CD4-positive, alpha-beta T cell treated with Interleukin-17A for 4 hours (primary cell): ENCODE measurements at places on chromosomes 7 and 10.

- no peak for DNase-seq
Measured at GRCh38 chr7:105149827-105150226, 135.8 kb downstream of the KMT2E start.

DNA sequence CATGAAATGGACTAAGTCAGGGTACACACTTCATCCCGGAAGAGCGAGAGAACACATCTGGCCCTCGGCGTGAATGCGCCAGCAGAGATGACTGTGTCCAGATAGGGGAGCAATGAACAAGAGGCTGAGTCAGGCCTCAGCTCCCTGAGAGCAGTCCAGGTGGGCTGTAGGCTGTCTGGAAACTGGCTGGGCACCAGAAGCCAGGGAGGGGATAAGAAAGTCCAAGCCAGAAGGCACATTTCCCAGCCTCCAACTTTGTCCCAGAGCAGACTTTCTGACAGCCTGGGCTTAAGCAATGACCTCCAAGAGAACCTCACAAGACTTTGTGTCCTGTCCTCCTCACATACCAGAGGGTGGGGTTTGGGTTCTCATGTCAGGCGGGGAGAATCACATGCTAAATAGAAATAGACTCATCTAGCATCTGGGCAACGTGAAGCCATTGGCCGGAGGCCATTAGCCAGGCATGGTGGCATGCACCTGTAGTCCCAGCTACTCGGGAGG, 157.2 kb downstream of the ARHGAP12 start:
- DNase-seq, result no peak

GRCh38 chr10:49254556-49255318, 44.2 kb upstream of the C10orf71 start:
- DNase-seq, result peak; percentile 20

GRCh38 chr7:13829914-13830900, 159.3 kb downstream of the ETV1 start:
- DNase-seq, result no peak

GRCh38 chr7:129334473-129334872, 99.8 kb upstream of the STRIP2 start:
- DNase-seq, result no peak

DNA sequence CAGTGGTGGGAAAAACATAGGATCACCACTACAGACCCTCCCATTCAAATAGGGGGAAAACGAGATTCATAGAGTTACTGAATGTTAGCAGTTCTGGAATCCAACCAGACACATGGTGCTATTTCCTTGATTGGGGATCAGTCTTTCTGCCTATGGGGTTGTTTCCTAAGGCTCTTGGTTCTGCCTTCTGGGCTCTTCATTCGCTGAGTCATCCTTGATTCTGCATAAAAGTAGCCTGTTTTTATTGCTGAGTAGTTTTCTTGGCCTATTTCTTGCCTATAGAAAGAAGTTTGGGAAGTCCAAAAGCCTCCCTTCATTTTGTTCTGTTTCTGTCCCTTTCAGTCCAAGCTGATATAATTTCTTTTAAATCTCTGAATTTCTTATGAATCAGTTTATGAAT, 99.3 kb upstream of the OIT3 start:
- no peak for DNase-seq

GRCh38 chr10:78416031-78417011, 382.7 kb downstream of the RPS24 start:
- no peak for DNase-seq

GRCh38 chr7:138233189-138233588, 156.9 kb downstream of the AKR1D1 start:
- no peak for DNase-seq

DNA sequence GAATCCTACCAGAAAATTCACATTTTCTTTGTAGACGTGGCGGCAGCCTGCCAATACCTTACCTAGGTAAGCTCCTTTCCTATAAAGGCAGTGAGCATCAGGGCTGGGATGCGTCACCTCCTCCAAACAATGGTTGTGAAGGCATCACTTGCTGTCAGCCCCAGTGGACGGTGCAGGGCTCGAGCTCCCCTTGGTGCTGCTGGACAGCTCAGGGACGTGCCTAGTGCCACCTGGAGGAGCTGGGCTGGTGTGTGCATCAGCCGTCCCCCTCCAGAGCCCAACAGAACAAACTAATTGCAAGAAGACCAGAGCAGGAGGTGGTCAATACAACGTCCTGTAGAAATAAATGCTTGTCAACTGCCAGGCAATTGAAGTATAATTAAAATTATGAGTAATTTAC, 517.5 kb upstream of the FOXK1 start:
- no peak for DNase-seq

GRCh38 chr7:32892521-32893206, 1.1 kb upstream of the KBTBD2 start:
- peak; percentile 58 for DNase-seq

DNA sequence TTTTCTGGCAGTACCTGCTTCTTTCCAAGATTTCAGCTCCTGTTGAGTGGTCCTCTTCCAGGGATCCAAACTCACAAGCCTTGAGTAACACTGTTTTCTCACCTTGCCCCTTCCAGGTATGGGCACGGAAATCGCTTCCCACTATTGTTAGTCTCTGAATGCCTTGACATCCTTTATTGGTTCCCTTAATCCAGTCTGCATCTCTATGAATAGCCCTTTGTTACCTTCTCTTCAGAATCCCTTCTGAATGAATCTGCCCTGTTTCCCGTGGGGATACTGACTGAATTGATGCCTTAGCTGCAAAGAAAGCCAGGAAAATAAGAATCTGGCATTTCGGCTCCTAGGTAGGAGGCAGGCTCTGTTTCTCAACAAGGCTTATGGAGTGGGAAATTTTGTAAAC, 467.7 kb downstream of the PLXNA4 start:
- no peak for DNase-seq

DNA sequence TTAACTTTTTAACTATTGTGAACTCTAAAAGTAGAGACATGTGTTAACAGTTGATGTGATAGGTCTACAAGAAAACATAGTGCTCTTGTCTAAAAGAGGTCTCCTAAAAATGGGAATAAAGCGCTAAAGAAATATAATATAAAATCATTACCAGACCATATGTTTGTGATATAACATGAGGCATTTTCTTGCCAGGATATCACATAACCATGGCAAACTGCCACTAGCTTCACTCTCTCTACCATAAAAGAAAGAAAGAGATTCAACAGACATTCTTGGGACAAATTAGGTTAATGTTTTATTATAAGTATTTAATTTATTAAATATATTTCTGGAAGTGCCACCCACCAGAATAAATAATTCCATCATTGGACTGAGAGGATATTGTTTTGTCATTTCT, 115.0 kb downstream of the TMEM26 start:
- no peak for DNase-seq

DNA sequence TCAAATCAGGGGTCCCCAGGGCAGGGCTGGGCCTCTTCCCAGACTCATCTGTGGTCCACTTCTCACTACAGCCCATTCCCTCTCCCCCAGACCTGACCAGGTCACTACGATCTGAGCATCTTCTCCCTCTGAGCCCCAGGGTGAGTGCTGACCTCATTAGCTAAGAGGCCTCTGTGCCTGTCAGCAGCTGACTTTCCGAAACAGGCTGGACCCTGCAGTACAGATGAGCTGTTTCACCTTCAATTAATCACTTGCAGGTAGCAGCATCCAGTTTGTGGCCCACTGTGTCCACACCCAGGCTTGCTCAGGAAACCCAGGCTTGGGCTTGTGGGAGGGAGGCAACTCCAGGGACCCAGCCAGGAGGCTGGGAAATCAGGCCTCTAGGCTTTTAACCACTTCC, 24.3 kb downstream of the SRRM3 start:
- DNase-seq, result no peak

DNA sequence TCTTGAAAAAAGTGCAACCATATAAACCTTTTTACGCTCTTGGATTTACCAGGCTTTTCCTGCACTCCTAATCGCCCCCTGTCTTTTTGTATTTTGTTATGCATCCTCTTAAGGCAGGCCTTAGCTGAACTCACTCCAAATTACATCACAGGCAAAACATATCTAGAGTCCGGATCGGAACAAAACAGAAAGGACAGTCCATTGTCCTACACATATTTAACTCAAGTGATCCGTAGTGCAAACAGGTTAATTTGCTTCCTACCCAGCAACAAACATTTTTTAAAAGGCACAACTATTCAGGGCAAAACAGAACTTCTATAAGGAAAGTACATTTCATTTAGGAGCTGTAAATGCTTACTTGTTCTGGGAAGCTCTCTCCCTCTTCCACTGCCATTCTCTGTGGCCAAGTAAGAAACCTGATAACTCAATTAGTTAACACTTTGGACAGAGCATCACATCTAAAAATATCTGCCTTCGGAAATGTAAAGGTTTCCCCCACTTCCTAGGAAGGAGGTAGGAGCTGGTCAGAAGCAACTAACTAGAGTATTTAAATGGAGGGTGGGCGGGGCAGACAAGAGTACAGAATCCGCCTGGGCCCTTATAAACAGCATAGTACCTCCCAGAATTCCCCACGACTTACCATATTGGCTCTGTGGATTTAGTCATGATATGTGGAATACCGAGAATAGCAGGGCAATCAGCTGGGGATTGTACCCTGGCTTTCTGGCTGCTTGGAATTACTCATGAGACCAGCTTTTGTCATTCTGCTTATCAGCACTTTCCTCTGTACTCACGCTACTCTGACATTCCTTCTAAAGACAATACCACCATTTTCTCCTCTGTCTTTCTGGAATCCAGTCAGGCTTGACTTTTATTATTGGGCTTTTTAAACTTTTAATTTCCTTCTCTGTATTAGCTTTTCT, 89.5 kb downstream of the ANK3 start:
- DNase-seq, result no peak

DNA sequence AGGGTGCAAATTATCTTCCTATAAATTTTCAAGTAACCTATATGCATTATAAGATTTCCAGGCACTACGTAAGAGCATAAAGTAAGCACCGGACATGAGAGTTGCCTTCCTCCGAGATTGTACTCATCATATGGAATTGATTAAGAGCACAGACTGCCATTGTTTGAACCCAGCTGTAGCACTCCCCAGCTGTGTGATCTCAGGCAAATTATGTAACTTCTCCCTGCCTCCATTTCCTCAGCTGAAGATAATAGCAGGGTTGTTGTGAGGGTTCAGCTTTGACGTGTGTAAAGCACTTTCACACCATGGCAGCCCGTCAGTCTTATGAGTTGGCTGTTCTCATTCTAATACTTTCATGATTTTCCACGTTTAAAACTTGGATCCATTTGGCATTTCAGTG, 122.6 kb downstream of the ITIH5 start:
- DNase-seq, result no peak

DNA sequence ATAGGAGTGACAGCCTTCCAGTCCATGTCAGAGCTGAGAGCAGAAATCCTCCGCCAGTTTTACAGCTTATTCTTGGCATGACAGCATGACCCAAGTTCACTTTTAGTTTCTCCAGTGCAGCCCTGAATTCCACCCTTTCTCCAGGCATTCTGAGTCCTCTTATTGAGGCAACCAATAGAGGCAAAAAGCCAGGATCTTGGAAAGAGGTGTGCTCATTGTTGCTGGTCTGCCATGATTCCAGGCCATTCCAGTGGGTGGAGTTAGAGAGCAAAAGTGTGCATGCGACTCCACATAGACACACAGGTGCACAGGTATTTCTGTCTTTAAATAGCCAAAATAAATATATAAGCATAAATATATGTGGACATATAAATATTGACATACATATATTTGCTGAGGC, 224.7 kb upstream of the ADARB2 start:
- no peak for DNase-seq

GRCh38 chr7:128404143-128404681, 5.6 kb downstream of the IMPDH1 start:
- DNase-seq, result no peak

GRCh38 chr10:124740369-124741280, 3.6 kb downstream of the FAM53B start:
- DNase-seq, result no peak

DNA sequence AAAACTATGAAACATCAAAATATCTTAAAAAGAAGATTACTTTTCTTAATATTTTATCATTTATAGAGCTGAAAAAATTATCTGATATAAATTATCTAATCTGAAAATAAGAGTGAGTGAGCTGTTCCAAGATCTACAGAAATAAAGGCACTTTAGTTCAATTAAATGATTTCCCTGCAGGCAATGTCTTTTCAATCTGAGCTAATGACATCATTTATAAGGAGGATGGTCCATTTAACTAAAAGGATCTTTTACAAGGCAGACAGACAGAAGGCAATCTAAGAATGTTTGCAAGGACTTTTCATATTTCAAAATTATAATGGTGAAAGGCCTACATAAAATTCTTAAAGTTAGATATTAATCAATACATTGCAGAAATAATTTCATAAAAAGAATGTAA, 71.8 kb downstream of the SKAP2 start:
- DNase-seq, result no peak

DNA sequence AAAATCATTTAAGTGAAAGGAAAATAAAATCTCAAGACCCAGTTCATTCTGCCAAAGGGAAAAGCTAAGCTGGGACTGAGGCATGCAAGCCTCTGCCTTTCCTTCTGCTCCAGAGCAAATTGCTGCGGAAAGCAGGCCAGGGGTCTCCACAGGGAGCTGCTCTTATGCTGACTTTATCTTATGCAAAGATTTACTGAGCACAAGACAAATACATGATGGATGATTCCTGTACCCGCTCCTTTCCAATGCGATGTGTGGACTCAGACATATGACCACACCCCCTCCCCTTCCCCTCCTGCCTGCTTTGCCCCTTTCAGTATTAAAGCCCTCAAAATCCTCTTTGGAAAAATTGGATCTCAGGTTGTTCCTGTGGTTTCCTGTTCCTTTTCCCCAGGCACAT, 74.2 kb upstream of the INSIG1 start:
- no peak for DNase-seq

GRCh38 chr10:126012485-126012884, 116.1 kb downstream of the FANK1 start:
- no peak for DNase-seq

GRCh38 chr7:26627891-26628341, 236.5 kb downstream of the SKAP2 start:
- DNase-seq, result no peak

DNA sequence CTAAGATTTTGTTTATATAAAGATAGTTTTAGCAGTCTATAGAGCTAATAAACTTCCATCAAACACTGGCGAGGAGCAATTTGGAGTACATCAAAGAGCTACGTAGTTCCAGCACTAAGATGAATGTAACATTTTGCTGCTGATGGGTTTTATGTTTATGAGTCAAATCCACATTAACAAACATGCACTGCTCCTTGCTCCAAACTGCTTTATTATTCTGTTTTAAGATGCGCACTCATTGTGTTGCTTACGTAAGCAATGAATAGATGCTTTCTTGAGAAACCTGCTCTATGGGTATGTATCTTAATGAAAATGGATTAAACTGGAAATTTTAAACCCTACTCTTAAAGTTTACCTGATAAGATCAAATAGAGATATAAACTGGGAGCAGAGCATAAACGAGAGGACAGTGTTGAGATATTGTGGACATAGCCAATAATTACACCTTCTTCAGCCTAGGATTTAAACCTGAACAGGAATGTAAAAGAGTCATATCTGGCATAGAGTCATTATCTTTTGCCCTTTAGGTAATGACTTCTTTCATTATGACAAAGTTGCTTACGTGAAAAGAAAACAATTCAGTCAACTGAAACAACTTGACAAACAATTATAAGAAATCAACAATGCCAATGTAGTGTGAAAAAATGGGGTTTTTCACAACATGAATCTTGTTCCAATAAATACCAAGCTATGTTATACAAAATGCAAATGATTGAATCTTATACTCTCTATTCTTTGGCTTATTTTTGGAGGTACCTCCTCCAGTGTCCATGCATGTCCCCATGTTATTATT, 153.5 kb upstream of the MTPN start:
- DNase-seq, result no peak
